Stimulated activated CD8-positive, alpha-beta memory T cell treated with anti-CD3 and anti-CD28 coated beads, Interleukin-7, amount 100 ng/mL, for 1 hour (primary cell): ENCODE measurements at places on chromosomes 1 and 21.
A peak's percentile ranks its signal among the peaks of the same experiment; 100 is the strongest.

GRCh38 chr1:200153277-200154055 is 126.0 kb downstream of the NR5A2 start:
- peak; percentile 10 for DNase-seq

- no peak for DNase-seq
Measured at GRCh38 chr1:234400773-234401172, 27.5 kb downstream of the COA6 start.

DNA sequence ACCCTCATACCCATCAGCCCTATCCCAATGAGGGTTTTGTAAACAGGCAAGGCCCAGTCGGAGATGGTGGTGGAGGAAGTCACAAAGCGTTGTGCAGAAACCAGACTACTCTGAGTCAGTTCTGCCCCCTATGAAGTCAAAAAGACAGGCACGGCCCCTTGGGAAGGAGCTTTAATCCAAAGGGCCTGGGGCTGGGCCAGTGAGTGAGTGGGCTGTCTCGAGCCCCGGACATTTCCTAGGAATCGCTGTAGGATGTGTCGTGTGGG is 442 bp upstream of the AHCYL1 start:
- no peak for DNase-seq

DNA sequence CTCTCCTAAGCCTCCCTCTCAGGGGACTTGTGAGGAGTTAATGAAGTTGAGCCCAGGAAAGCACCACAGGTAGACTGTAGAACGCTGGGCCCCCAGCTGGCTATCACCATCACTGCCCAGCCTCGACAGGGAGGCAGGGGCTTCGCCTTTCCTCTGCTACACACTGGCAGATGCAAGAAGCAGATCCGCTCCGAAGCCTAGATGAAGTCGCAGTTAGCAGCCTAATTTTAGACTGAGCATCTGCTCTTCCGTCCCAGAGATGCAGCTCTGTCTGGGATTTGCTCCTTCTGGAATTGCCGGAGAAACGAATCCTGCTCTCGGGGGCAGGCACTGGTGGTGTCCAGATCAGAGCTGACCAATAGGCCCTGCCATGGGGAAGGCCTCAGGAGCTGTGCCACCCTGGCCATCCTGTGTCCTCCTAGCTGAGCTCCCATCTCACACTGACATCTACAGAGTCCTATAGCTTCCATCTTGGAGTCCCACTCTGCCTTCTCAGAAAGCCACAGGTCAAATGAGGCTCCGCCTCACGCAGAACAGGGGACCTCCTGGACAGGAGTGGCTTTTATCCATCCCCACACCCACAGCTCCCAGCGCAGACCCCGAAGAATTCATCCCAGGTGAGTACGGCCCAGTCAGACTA is 186.8 kb upstream of the EDN2 start:
- DNase-seq = no peak

DNA sequence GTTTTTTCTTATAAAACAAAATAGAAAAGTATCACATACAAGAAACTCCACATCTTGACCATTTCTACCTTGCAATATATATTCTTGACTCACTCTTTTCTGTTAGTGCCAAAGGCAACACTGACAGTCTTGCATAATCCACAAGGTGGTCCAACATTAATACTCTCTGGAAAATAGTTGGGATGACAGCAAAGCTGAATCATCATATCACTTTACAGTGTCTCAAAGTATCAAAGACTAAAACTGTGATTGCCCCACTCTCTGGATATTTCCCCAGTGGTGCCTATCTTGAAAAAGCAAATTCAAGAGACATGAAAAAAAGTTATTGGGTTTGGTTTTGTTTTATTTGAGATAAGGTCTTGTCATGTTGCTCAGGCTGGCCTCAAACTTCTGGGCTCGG is 14.6 kb upstream of the TGFBR3 start:
- no peak for DNase-seq

DNA sequence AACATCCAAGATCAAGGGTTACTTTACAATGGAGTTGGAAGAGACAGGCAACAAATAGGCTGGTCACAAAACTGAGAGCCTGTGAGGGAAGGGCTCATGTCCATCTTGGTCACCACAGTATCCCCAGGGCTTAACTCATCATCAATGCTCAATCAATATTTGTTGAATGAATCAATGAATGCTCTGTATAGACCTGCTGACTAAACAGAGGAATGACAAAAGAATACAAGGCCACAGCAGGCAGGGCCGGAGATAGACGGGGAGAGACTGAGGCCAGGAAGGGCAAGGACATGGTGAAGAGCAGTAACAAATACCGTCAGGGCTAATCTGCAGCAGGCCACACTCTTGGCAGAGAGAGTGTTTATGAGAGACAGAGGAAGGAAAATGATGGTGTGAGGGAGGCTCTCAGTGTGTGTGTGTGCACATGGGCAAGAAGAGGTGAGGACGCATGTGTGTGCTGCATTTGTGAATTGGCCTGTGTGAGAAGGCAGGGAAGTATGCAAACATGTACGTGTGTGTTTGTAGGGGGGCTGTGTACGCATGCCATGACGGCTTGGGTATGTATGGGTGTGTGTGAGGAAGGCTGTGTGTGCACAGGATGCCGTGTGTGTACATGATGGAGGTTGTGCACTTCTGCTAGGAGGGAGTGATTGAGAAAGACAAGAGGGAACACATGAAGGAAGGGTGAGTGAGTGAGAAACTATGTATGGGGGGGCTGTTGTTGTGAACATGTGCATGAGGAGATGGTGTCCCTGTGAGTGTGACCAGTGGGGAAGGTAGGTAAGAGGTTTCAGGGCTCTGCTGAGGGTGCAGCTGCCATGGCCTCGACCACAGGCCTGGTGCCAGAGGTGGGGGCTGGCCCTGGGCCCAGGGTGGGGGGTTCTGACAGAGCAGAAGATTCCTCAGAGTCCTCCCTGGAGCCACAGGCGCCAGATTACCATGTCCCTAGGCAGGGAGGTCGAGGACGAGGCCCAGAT is 15.4 kb downstream of the AHDC1 start:
- no peak for DNase-seq

DNA sequence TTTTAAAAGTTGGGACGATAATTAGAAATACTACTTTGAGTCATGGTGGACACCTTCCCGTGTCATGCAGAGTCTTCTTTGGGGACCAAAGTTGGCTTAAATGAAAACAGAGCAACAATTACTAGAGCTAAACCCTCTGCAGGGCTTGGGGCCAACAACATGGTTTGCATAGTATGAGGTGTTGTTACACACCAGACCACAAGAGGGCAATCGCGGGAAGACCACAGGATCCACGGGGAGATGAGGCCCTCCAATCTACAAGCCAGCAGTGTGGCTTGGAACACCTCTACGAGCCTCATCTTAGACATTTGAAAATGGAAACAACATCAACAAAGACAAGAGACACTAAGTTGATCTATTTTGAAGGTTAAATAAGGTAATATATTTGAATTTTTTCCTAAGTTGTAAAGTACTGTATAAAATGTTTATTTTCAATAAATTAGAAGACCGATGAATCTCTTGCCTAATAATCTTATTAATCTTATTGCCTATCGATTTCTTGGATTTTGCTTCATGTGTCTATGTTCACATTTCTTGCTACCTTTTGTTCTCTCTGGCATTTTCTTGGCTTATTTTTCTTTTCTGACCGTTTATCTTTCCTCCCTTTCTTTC is 8.2 kb upstream of the SMCP start:
- DNase-seq = peak; percentile 9

GRCh38 chr1:211944733-211945500 is 90.4 kb downstream of the INTS7 start:
- no peak for DNase-seq

DNA sequence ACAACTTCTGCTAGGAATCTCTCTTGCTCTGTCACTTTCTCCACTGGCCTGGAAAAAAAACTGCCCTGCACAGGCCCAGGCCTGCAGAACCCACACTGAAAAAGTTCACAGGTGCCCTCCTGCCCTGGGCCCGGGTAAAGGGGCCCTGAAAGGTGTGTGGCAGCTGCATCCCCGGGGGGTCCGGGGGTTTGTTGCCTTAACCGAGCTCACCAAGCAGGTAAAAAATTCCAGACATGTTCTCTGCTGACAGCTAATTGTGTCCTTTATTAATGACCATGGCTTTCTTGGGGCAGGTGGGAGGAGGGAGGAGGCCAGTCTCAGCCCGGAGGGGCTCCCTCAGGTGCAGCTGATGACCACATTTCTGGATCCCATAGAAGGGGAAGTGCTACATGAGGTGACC is 122.9 kb downstream of the LACTBL1 start:
- no peak for DNase-seq

GRCh38 chr1:21865943-21866706 is 54.1 kb downstream of the LDLRAD2 start:
- DNase-seq = no peak

DNA sequence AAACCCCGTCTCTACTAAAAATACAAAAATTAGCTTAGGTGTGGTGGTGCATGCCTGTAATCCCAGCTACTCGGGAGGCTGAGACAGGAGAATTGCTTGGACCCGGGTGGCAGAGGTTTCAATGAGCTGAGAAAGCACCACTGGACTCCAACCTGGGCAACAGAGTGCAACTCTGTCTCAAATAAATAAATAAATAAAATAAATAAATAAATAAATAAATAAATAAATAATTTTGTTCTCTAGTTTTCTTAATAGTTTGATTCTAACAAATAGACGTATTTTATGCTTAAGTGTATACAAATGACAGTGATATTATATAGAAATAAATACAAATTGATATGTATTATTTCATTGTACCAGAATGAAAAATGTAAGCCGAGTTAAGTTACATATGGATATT is 339.9 kb upstream of the OLFM3 start:
- DNase-seq = no peak

DNA sequence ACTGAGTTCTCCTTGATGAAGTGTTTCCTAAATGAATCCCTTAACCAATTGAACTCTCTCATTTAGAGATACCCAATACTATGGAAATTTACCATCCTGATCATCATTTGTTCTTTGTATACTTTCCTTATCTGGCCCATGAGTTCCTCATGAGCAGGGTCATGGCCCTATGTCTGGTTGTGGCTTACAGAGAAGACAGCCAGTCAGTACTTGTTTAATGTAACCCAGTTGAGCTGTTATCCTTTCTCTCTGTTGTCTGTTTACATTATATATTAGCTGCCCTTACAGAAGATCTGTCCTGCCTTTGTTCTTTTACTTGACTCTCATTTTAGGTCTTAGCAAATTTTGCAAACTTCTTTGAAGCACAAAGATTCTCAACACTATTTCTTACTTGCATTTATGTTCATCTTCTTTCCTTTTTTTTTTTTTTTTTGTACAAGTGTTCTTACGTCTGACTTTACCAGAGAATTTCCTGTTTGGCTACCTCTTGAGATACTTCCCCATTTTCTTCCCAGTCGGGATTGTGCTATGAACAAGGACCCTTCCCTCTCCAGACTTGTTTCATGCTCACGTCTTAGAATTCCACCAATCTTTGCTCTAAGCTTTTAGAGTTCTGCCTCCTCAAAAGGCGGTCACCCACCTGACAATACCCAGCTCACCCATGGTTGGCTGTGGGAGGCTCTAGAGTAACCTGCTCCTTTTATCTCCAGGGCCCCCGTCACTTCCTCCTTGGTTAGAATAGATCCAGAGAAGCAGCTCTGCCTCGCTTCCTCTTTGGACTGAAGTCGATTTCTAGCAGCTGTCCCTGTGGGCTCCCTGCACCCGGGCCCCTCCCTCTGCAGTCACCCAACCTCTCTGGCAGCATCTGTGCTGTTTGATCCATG is 53.6 kb upstream of the RUNX1 start:
- DNase-seq = no peak

GRCh38 chr1:21754583-21754982 is 28.4 kb downstream of the USP48 start:
- no peak for DNase-seq
